ENCODE measurements at places on chromosomes 12 and 14.

DNA sequence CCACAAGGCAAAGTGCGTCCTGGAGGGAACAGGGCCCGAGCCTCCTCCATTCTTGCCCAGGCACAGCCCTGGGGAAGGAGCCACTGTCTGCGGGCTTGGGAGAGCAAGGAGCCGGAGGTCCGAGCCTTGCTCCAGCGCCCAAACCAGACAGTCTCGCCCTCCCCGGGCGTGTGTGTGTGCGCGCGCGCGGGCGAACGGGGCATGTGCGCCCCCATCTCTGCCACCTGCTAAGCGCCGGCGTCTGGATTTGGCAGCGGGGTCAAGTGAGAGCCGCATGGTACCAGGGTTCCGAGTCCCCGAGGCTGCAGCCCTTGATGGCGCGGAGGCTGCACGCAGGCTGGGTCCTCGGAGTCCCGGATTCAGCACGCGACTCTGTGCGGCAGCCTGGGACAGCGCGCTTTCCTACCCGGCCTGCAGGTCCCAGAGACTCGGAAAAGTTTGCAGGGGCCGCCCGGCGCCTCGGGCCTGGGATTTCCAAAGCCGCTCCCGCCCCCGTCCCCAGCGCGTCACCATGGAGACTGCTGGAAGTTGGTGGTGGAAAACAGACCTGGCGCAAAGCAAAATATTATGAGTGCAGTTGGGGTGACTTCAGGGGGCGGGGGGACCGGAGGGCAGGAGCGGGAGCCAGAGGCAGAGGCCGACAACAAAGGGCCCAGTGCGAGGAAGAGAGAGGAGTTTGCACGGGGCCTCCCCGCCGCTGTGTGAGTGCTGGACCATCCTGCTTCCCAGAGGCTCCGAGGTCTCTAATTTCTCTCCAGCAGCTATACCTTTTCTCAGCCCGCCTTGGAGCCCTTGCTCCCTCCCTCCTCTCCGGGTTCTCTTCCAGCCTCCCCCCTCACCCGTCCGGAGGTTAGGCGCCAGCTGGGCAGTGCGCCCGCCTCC, 4.2 kb downstream of the RFX4 start:
- no peak for DNase-seq

DNA sequence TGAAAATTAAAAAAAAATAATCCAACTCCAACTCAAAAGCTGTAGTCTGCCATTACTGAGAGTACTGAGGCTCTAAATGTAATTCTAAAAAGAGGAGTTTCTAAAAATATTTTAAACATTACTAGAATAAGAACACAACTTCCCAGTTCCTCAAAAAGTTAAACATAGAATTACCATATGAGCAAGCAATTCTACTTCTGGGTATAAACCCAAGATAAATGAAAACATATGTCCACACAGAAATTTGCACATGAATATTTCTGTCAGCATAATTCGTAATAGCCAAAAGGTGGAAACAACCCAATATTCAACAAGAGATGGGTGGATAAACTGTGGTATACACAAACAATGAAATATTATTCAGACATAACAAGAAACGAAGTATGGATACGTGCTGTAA, 15.0 kb upstream of the NR2C1 start:
- DNase-seq: no peak

DNA sequence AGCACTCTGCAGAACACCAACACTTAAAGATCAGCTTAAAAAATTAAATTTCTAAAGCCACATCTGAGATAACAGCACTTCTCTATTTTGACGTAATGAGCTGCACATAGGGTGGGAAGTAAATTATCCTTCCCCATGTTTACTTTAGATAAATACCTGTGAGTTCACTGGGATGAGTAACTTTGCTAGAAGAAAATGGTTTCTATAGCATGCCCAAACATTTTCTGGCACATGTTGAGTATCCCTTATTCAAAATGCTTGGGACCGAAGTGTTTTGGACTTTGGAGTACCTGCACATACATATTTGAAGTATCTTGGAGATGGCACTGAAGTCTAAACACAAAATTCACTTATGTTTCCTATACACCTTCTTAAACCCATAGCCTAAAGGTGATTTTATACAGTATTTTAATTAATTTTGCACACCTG, 6.6 kb downstream of the SLC38A2 start:
- no peak for DNase-seq

DNA sequence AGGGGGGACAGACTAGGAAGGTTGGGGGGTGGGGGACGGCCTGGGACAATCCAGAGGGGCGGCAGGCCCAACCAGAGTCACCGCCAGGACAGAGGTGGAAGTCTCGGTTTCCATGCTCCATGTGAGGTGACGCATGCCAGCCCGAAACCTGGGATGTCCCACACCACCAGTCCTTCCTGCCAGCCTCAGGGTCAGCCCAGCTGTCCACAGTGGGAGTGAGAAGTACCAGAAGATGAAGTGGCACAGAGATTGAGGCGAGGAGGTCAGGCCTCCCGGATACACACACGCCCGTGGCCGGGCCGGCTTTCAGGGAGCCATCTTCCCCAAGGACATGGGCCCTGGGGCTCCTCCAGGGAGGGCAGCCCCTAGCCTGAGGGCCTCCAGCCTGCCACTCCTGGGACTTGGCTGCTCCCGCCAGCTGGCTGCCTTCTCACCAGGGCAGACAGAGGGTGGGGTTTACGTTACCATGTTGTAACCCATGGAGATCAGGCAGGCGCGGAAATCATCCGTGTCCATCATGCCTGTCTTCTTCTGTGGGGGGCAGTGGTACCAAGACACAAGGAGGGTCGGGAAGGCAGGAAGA, 85.2 kb upstream of the ZFP36L1 start:
- no peak for DNase-seq

DNA sequence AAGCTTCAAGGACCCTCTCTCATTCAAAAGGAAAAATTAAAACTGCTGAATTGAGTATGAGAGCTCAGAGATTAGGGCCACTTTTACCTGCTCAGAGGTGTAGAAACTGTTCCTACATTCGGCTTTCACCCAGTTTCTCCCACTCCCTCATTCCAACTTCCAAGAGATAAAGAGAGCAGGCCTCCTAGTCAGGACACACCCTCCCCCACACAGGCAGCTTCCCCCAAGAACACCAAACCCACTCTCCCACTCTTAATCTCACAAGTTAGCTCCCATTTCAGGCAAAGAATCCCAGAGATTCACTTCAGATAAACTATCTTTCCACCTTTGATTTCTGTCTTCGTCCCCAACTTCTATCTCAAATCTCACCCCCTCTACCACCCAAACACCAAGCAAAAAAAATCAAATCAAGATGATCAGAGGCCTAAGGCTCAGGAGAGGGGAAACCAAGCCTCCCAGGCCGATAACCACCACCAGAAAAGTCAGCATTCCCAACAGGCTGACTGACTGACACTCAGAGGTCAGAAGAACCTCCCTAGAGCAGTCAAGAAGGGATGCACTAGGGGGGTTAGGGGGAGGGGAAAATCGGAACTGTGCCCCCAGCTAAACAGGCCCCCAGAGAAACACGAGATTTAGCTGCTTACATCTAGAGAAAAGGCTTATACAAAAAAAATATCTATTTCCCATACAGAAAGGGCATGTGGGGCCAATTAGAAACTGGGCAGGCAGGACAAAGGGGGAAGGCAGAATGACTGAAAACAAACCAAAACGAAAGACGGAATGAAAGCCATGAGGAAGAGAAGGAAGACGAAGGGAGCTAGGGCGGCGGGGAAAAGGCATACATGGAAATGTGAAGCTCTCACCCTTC, 13.2 kb upstream of the CDH24 start:
- DNase-seq: no peak

DNA sequence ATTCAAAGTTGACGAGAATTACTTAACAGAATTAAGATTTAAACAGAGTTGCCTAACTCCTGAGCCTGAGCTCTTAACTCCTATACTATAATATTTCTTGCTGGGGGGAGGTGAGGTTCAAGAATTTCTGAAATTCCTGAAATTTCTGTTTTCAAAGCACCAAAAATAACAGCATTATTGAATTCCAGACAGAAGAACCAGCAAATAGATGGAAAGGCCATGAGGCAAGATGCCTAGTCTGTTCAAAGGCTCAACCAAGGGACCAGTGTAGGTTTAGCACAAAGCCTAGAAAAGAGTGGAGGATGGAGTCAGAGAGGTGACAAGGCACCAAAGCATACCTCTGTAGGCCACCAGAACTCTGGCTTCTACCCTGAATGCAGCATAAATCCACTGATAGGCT, 76.4 kb downstream of the PPP1R12A start:
- DNase-seq: no peak

DNA sequence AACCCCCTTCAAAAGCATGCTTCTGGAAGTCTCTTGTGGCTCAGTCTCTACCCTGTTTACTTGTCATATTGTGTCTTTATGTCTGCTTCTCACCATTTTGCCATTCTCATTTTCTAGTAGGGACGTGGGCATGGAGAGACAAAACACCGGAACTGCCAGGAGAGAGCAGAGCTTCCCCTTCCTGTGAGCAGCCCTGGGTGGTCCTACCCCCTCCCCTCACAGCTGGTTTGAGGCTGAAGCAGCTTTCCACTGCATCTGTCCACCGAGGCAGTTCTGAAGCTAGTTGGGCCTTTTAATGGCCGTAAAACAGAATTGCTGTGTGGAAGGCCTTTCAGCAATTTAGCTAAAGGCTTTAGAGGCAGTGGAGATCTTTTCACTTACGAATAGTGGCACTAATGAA, 77.0 kb downstream of the PELI2 start:
- DNase-seq: no peak

DNA sequence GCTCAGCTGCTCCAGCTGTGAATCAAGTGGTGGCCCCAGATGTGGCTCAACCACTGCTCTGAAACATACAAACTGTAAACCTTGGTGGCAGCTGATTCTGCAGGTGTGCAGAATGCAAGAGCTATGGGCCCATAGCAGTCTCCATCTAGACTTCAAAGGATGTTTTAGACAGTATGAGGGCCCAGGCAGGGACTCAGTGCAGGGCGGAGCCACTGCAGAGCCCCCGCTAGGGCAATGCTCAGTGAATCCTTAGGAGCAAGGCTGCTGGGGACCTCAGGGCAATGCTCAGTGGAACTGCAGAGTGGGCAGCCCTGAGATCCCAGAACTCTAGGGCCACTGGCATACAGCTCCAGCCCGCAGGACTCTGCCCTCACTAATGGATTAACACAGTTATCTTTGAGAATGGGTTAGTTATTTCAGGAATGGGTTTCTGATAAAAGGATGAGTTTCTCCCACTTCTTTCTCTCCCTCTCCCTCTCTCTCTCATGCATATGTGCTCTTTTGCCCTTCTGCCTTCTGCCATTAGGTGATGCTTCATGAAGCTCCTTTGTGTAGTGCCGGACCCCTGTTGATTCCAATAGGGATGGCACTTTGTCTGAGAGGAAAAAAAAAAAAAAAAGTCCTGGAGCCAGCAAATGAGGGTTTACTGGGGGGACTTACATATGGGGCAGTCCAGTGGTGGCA, 48.4 kb upstream of the JDP2 start:
- no peak for DNase-seq

GRCh38 chr12:47080725-47081502, 1.2 kb upstream of the AMIGO2 start:
- DNase-seq: no peak

DNA sequence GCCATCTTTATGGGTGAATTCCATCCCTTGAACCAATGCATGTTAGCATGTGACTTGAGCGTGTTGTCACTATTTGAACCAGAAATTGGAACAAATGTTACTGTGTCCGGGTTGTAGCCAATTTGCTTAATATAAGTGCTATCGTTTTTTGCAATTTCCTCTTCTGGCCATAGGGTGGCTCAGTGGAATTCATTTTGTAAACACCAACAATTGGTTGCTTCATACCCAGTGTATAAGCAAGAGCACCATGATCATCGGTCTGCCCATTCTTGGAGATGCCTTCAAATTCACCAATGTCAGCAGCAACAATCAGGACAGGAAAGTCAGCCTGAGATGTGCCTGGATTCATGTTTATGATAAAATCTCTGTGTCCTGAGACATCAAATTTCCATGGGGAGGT, 5.0 kb upstream of the NEDD1 start:
- DNase-seq: no peak

DNA sequence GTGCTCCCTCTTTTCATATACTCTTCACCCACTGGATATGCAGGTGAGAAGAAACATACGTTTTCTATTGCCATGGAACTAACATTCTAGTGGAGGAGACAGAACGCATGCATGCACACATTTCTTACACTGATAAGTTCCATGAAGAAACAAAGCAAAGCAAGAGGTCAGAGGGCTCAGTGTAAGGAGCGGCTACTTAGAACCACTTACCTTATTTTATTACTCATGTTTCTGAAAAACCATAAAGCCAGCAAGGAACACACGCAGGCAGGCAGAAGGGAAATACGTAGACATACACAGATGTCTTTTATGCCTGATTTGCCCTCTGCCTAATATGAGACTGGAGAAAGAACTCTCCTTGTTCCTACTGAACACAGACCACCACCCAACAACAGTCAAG, 362.9 kb downstream of the TMEM132D start:
- DNase-seq: no peak

GRCh38 chr12:41223600-41223999, 35.5 kb downstream of the PDZRN4 start:
- DNase-seq: no peak

DNA sequence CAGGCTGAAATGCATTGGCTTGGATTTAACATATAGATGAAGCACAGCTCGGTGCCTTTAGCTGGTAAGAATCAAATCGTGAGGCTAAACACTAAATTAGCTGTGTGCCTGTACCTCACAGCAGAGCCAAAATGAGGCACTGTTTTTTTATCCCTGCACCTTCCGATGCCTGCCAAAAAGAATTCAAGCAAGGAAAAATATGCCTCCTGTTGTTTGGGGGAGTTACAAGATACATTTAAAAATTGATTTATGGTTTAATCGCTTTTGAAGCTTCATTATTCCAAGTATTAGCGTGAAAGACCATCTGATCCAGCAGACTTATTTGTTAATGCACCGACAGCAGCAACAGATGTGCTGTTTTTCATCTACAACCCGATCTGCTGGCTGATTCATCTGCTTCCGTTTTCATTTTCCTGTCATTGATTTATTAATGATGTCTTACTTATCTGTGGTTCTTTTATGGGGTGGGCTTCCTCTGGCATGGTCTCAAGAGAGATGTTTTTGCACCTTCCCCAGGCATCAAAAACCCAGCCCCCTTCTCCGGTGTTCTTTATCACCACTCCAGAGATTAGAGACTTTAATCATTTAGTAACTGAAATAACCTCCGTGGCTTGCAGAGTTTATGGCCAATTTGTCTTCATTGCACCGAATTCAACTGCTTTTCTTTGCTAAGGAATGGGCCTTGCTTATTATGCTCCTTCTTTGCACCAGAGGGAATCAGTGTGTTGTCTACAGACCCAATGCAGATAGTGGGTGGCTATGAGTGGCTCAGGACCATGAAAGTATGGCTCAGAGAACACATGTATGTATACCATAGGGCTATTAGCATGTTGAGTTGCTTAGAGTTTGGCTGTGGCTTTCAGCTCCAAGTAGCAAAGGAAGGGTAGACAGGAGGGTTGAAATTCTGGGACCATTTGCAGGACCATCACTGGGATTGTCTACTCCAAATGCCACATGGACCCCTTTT, 166.8 kb upstream of the TMEM260 start:
- DNase-seq: no peak

- DNase-seq: no peak
Observed at GRCh38 chr14:71452987-71453386, 479.2 kb upstream of the RGS6 start.

GRCh38 chr14:64232095-64232838, 61.9 kb downstream of the ESR2 start:
- no peak for DNase-seq

Measured in right renal cortex interstitium (tissue), 3 donors.